D721Med (cell line): ENCODE measurements at places on chromosomes 4 and X.

DNA sequence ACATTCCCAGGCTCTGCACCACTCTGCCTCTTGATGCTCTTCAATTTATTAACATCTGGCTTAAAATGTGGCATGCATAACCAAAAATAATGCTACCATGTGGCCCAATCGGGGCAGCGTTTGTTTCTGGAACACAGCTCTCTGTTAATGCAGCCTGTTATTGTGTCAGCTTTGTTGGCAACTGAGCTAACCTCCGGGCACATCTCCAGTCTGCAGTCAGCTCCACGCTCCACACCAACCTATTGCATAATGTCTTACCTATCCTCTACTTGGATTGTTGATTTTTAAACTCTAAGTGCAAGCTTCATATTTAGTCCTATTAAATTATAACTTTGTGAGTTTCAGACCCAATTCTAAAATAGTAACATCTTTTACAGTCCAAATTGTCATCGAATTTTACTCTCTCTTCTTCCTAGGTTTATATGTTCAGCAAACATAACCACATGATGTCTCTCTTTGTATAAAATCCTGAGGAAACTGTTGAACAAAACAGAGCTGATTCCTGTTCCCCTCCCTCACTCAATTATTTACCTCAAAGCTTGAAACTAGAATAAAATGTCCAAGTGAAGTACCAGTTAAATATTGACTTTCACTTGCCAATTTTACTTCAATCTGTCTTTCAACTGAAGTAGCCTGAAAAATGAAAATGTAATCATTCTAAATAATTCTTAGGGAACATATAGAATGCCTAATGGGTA, 92.2 kb upstream of the RAPGEF2 start:
- DNase-seq = no peak

DNA sequence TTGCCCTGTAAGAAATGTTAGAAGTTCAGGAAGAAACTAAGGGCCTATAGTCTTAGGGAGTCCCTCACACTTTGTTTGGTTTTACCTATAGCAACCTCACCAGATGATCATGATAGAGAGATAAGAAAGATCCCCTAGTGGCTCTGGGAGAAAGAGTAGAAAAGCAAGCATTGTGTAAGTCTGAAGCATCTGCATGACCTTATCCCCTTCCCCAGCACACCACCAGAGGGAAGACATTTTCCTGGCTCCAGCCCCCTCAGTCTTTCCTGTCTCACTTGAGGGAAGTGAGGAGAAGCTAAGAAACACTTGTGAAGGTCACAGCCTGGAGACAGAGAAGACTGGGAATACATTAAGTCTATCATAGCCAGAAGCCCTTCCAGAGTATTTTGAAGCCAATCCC, 154.0 kb downstream of the EVC2 start:
- no peak for DNase-seq

GRCh38 chr4:34202154-34202553, 2042.2 kb downstream of the ARAP2 start:
- no peak for DNase-seq

DNA sequence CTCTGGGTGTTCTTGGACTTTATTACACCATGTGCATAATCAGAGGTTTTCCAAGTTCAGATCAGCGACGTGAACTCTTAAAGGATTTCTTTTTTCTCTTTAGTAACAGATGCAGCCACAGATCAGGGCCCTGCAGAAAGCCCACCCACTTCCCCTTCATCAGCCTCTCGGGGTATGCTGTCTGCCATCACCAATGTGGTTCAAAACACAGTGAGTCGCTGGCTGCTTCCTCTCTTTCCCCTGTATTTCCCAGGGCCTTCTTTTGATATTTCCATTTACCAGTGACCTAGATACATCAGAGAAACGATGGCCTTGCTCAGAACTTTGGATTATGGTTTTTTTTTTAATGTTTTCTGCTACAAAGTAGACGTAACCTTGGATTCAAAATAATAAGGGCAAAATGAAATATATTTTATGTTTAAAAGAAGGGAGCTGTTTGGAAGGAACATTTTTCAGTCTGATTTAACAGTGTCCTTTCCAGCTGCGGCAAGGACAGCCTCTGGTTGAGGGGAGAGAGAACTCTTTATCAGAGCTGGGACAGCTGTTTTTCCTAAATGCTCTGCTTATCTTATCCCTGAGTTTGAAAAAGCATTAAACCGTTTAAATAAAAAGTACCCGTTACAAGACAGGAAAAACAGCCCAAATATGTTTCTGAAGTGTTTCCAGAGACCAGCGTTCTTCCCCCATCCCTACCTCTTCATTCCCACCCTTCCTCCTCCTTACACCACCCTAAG, 38.2 kb downstream of the FAM114A1 start:
- DNase-seq = no peak

DNA sequence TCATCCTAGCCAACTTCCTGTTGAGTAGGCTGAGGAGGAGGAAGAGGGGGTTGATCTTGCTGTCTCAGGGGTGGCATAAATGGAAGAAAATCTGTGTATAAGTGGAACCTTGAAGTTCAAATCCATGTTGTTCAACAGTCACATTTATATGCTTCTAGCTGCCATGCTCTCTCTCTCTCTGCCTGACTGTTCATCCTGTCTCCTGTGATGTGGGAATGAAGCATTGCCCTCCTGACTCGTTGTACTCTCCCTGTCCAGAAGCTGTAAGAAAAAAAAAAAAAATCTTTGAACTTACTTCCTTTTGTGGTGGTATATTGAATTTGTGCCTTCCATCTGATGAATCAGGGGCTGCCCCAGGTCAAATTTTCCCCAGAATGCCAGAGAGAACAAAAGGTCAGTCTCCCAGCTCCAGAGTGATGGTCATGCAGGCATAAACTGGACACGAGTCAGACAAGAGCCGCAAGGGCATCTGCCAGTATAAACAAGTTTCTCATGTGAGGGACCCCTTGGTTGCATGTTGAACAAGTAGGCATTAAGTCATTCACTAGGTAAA, 257.0 kb downstream of the IDS start:
- no peak for DNase-seq

DNA sequence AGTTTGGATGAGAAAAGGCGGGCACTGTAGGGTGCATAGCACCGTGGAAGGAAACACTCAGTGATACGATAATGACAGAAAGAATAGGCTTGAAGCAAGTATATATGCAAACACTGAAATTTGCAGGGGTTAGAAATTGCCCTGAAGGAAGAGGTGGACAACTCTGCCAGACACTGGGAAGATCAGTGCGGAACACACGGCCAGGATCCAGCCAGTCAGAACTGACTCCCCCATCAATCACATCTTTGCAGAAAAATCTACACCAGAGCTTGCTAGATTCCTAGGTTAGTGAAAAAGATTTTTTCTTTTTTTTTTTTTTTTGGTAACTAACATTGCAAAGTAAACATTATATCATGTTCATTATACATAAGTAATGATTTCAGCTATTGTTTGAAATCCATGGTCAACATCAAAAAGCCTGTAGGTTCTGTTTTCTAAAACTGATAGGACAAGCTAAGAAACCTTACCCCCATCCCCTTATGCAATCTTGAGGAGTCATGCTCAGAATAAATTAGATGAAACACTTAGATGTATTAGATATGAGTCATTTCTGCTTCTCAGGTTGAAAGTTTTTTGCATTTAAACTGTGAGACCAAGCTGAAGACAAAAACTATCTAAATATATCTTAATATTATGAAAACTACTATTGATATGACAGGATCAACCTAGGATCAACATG, 38.9 kb downstream of the TRIML1 start:
- no peak for DNase-seq

DNA sequence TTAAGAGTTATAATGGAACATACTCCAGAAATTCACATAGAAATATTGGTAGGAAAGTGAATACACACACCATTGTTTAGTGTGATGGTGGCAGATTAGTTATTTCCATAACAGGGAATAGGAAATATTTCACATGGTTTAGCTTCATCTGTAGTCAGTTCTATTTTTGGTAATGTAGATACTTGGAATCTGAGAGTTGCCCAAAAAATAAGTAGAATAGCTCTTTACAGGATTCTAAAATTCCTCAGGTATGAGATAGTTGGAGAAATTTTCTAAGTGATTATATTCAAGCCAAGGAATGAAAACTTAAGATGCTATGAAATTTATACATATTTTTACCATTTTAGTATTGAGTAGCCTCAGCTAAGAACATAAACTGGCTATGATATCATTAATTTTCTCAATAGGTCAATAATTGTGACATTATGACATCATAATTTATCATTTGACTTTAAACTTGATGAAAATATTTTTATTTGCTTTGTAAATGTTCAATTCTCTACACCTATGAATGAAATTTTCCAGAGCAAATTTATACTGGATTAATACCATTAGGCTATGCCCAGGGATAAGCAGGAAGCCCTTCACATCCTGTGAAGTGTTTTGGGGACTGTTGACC, 35.8 kb downstream of the CPEB2 start:
- no peak for DNase-seq
